PC-9 (cell line): ENCODE measurements at places on chromosomes 11 and 22. TPM values are rescaled to one million over a fixed set of nuclear protein-coding genes. Genes with fewer than 3 reads are reported as not detected.

Gene MYBPC3
- not detected in 2 replicates for total RNA-seq

DNA sequence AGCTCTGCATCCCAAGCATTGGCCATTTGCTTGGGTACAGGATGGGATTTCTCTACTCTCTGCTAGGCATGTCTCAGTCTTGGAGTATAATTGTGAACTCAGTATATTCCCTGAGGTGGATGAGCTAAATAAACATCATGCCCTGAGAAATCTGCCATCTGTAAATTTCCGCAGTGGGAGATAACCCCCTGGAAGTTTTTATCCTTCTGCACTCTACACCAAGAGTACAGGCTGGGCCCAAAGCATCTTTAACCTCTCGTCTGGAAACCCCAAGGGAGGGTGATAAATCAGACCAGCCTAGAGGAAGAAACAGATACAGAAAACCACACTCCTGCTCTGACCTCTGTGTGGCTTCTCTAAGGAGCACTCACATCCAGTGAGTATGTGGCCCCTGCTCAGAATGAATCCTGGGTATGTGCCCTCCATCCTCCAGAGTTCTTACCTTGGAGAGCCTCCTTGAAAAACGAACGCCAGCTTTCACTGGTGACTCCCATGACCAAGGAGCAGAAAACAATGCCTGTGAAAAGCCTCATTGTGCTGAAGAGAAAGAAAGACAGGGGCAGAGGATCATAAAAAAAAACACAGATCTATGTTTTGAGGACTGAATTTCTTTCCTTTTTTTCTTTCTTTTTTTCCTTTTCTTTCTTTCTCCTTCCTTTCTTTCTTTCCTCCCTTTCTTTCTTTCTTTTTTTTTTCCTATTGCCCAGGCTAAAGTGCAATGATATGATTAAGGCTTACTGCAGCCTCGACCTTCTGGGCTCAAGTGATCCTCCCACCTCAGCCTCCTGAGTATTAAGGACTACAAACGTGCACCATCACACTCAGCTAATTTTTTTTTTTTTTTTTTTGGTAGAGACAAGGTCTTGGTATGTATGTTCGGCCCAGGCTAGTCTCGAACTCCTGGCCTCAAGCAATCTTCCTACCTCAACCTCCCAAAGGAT, 938 bp downstream of the SAA4 start:
- no peak for DNase-seq

DNA sequence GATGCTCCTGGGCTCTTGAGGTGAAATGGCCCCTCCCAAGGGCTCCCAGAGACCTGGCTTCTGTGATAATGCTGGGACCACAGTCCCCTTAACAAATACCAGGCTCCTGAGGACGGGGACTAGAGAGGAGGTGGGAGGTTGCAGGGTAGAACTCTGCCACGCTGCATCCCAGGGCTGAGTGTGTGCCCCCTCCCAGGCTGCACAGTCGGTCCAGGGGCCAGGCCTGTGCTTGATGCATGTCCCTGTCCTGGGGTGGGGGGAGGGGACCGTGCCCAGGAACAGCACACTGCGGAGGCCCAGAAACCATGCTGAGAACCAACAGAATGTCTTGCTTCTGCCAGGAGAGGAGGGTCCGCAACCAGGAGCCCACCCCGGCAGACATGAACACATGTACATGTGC, 9.3 kb downstream of the CSF2RB start:
- DNase-seq = no peak

Gene GRM5
- total RNA-seq = 0.05 TPM in 1 of 2 replicates, not detected in the other

DNA sequence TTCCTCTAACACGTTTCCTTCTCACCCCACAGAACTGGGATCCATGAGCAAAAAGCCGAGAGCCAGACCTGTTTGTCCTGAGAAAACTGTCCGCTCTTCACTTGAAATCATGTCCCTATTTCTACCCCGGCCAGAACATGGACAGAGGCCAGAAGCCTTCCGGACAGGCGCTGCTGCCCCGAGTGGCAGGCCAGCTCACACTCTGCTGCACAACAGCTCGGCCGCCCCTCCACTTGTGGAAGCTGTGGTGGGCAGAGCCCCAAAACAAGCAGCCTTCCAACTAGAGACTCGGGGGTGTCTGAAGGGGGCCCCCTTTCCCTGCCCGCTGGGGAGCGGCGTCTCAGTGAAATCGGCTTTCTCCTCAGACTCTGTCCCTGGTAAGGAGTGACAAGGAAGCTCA, 24.0 kb downstream of the CD5 start:
- no peak for DNase-seq

Gene CRACR2B
- 17.5 and 21.2 TPM in 2 replicates for total RNA-seq

GRCh38 chr22:20523086-20523983, 15.9 kb downstream of the MED15 start:
- no peak for DNase-seq

Gene RAC2
- total RNA-seq = 79.9 and 90.5 TPM in 2 replicates

- DNase-seq = no peak
Observed at GRCh38 chr11:100675115-100675650, 11.9 kb upstream of the ARHGAP42 start.

Gene DDX6
- 73.1 and 84.4 TPM in 2 replicates for total RNA-seq

GRCh38 chr11:42249401-42249800, 789.9 kb upstream of the LRRC4C start:
- DNase-seq = no peak

GRCh38 chr11:105049481-105049880, 4.3 kb upstream of the CARD16 start:
- DNase-seq = no peak

Gene MRGPRE
- total RNA-seq = not detected in 2 replicates

DNA sequence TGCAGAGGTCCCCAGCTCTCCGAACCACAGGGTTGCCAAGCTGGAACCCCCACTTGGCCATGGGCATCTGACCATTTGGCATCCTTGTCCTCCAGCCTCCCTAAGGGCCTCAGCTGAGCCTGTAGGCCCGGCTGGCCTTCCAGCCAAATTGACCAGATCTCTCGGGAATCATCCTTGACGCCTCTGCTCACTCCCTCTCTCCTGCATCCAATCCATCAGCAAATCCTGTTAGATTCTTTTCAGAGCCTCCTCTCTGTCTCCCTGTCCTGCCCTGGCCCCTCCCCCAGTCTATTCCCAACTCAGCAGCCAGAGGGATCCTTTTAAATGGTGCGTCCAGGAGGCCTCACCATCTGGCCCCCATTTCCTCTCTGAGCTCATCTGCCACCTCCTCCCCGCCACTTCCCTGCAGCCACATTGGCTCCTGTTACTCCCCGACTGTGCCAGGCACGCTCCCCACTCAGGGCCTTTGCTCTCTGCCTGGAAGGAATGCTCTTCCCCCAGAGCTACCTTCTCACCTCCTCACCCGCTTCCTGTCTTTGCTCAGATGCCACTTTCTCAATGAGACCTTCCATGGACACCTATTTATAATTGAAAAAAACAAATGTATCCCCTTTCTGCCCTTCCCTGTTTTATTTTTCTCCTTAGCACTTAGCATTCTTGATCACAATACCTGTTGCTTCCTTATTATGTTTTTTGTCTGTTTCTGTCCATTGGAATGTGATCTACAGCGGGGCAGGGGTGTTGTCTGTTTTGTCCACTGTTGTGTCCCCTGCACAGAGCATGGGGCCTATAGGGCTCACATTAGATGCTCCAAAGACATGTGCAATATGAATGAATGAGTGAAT, 78.1 kb downstream of the NFAM1 start:
- DNase-seq = no peak

DNA sequence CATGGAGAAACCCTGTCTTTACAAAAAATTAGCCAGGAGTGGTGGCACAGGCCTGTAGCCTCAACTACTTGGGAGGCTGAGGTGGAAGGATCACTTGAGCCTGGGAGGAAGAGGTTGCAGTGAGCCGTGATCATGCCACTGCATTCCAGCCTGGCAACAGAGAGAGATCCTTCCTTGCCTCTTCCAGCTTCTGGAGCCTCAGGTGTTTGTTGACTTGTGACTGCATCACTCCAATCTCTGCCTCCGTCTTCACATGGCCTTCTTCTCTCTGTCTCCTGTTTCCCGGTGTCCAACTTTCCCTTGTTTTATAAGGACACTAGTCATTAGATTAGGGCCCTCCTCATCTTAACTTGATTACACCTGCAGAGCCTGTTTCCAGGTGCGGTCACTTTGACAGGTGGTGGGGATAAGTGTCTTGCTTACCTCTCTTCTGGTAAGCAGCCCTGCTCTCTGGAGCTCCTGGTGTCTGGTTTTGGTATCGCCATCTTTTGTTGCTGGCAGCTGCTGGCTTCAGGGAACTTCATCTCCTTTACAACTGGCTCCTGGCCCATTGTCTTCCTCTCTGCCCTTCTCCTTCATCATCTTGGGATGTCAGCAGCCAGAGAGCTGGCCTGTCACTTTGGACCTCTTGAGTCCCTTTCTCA, 8.2 kb upstream of the USP2 start:
- DNase-seq = no peak

DNA sequence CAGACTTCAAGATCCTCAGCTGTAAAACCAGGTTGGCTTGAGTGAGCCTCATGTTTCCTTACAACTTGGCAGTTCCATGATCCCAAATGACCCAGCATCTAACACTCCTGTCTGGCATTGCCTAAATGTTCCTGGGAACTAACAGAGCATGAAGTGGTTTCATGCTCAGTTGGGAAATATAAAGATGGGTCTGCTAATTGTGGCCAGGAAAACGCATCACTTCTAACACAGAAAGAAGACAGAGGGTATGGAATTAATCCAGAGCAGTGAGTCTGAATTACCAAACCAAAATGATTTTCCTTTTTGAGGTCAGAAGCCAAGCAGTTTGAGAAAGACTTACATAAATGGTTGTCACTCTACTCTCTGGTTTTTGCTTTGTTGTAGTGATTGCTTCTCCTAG, 60.5 kb upstream of the MMP13 start:
- DNase-seq = no peak

- DNase-seq = peak; percentile 28
Observed at GRCh38 chr22:31122196-31122531, 602 bp upstream of the INPP5J start.

GRCh38 chr11:19956228-19956627, 204.0 kb downstream of the DBX1 start:
- no peak for DNase-seq

- DNase-seq = no peak
Observed at GRCh38 chr22:40220316-40221054, 42.8 kb downstream of the TNRC6B start.

Gene SDF2L1
- 22.5 and 23.2 TPM in 2 replicates for total RNA-seq

GRCh38 chr22:27574002-27574366, 227.6 kb downstream of the MN1 start:
- DNase-seq = no peak

Gene TBX1
- 0.74 and 2.4 TPM in 2 replicates for total RNA-seq

Gene PDE2A
- 9.6 and 12.0 TPM in 2 replicates for total RNA-seq

DNA sequence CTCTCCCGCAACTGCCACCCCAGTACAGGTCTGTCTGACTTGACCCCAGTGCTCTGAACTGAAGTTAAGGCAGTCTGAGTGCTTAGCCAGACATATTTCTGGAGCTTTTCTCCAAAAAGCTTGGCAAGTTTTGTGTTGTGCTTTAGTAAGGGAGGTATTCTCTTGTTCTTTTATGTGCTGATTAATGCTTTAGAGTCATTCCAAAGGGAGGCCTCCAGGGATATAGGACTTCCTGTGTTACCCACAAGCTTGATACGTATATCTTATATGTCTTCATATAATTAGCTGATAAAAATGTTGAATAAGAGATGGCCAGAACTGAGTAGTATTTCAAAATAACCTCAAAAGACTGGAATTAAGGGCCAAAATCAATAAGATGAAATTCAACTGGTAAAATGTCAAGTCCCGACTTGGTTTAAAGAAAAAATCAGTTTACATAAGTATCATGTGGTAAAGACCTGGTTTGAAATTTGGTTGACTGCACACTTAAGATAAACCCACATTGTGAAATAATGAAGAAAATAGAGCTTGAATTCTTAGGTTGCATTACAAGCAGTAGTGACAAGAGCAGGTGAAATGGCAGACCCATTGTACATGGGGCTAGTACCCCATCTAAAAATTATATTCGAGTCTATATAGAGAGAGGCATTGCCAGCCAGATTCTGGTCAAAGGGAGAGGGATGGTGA, 226.9 kb downstream of the SNX19 start:
- no peak for DNase-seq

GRCh38 chr11:69670158-69670845, 4.9 kb downstream of the LTO1 start:
- peak; percentile 83 for DNase-seq

DNA sequence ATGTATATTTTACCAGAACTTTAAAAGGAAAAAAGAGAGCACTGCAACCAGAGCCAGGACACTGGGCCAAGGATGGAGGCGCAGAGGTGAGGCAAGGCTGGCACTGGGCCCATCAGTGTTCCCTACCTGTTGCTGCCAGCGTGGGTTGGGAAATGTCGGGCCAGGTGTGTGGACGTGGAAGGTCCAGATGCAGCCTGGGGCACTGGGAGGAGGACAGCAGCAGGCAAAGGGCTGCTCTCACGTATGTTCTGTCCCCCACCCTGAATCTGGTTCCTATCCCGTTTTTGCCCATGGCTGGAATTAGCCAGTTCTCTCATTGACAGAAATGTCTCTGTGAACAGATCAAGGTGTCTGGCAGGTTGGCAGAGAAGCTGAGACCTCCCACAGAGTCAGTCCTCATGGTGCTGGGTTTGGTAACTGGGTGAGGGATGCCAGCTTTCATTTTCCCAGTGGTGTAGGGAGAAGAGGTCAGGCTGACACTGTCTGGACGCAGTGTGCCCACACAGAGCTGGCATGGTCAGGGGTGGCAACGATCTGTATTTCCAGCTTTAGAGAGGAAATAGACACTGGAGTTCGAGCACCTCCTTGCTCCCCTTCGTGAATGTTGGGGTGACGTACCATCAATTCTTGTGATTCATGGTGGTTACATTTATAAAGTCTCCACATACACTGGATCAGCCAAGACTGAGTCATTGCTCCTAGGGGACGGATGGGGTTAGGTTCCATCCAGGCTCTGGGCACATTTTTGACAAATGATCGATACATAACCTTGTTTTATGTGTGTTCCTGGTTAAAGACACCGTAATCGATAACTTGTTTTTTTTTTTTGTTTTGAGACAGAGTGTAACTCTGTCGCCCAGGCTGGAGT, 4.3 kb upstream of the PNPLA3 start:
- no peak for DNase-seq

- no peak for DNase-seq
Observed at GRCh38 chr11:40838181-40838683, 621.2 kb downstream of the LRRC4C start.

Gene MISFA
- 5.8 and 7.9 TPM in 2 replicates for total RNA-seq

DNA sequence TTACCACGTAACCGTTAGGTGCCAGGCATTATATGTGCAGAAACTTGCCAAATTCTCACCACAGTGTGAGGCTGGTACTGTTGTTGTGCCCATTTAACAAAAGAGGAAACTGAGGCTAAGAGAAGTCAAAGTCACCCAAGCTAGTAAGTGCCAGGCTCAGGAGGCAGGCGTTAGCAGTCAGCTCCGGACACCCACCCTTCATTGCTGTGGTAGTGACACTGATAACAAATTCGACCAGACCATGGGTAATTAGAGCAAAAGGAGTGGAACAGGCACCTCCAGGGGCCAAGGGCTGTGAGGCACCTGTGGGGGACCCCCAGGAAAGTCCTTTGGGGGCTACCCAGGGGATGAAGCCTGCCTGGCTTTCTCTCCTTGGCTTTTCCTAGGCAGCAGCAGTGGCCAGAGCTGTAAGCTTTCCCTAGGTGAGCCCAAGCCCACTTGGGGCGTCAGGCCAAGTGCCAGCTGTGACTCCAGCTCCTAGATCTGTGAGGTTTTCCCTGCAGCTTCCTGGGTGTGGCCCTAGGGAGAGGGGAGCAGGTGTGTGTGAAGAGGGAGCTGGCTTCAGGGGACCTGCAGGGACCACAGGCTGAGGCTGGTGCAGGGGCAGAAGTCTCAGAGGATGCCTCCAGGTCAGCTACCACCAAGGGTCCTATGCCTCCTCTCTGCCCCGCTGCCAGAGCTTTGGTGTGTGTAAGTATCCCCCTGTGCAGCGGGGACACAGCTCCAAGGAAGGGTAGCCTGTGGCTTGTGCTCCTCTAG, 19.7 kb upstream of the ALX4 start:
- no peak for DNase-seq

GRCh38 chr11:27138716-27139115, 98.1 kb downstream of the BBOX1 start:
- DNase-seq = no peak

Gene FAM83F
- total RNA-seq = 8.1 and 9.1 TPM in 2 replicates

Gene SCGB2A2
- total RNA-seq = not detected in 2 replicates
